AG04450 (cell line): ENCODE measurements at places on chromosomes 7 and 10.

DNA sequence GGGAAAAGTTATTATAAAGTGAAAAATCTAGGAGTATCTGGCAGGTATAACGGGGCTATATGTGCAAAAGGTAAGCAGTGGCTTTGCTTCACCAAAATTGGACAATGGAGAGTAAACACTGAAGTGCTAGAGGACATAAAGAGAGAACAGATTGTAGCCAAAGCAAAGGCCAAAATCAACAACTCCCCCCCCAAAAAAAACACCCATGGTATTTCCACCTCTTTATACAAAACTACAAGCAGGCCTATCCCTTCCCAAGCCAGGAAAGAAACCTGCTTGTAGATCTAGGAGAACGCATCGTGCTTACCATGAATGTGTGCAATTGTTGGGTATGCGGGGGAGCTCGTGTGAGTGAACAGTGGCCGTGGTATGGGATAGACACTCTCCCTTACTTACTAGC, 9.2 kb upstream of the AKR1B1 start:
- DNase-seq, result no peak

DNA sequence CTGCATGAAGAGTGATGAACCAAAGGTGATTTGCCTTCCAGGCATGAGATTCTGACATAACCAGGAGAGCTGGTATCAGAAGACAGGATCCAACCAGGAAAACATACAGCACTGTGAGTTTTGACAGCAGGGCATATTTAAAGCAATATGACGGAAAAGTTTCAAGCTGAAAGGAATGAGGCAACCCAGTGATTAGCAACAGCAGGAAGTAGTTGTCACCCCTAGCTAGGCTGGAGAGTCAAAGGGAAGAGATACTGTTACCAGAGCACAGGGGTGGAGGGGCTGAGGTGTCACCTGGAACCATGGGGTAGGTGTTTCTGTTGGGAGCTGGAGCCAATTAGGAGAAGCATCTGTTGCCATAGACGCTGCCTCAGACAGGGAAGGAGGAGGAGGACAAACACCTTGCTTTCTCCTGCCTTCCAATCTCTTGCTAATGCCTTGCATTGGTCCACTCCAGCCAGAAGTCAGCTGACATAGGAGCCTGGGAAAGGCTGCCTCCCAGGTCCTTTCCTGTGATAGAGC, 125.4 kb upstream of the SORCS3 start:
- DNase-seq, result no peak

DNA sequence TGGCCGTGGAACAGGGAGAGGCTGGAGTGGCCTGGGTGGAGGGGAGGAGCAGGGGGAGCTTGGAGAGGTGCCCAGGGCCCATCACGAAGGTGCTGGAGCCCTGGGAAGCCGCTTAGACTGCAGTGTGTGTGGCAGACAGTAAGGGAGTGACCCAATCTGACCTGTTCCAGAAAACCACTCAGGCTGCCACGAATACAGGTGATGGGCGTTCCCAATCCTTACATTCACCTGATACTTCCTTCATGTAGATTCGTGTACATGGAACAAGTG, 161.7 kb downstream of the SVIL start:
- DNase-seq, result no peak

DNA sequence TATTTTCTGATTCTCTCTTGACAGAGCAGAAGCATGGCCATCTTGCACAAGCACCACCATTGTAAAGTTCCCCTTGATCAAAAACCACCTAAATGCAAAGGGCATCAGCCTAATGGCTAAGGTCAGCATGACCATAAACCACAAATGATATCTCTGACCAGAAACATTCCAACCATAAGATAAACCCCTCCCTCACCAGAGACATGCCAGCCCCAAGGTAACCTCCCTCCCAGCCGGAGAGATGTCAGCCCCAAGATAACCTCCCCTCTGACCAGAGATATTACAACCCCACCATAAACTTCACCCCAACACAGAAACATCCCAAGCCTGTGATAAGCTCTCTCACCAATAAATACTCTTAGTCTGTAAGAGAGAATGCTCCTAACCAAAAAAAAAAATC, 72.1 kb upstream of the CDK1 start:
- DNase-seq, result no peak

- DNase-seq, result no peak
These were observed 14.6 kb downstream of the GBX1 start for GRCh38 chr7:151152643-151153513.

DNA sequence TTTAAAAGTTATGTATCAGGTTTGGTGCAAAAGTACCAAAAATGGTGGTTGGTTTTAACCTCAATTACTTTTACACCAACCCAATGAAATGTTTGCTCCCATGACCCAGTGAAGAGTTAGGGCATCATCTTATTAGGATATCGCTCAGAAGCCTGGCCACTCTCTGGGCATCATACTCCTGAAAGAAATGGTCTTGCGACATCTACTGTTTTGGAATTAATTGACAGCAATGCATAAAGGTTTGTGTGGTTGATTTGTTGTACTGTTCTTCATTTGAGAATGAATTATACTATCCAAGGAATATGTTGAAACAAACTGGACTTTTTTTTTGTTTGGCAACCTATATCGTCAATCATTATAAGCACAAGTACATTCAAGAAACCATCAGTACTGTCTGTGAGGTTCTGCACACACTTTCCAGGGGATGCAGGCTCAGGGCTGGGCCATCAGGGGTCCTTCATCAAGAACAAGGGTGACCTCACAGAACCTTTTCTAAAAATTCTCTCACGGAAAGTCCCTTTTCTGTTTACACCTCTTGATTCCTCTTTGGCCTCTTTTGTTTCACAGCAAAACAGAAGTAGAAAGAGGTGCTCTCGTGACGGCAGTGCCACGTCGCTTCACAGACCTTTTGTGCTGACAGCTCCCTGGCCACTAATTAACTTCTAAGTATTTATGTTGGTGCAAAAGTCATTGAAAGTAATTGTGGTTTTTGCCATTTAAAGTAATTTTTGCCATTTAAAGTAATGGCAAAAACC, 117.2 kb upstream of the KLF6 start:
- DNase-seq, result no peak

GRCh38 chr7:24462117-24462516, 111.1 kb upstream of the PALS2 start:
- no peak for DNase-seq

GRCh38 chr10:66329147-66329546, 596.7 kb upstream of the LRRTM3 start:
- no peak for DNase-seq

DNA sequence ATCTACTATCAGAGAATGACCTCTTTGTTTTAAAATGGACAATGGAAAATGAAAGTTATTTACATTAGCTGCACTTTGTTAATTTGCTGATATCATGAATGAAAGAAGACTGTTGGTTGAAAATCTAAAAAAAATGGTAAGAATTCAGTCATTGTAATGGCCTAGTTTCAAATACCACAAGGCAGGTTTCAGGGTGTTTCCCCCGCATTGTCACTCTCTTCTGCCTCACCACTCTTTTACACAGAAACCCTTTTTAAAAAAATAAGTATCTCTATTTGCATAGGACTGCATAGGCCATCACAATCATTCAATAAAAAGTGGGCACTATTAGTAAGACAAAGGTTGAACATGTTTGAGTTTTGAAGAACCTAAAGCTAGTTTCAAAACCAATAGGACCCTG, 737.1 kb downstream of the INHBA start:
- DNase-seq, result no peak

DNA sequence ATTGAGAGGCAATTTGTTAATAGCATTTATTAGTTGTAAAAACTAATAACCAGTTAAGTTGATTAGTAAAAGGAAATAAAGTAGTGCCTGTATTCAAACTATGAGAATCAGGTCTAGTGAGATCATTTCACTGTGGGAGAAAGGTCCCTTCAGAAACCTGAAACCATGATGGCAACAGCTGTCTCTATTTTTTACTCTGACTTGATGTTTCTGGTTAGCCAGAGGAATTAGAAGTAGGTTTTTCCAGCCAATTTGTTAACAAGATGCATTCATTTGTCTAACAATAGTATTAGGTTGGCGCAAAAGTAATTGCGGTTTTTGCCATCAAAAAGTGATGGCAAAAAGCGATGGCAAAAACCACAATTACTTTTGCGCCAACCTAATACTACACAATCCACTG, 272.2 kb upstream of the YAE1 start:
- DNase-seq, result no peak

- no peak for DNase-seq
These were observed 153.9 kb downstream of the MLLT10 start for GRCh38 chr10:21688009-21688332.

DNA sequence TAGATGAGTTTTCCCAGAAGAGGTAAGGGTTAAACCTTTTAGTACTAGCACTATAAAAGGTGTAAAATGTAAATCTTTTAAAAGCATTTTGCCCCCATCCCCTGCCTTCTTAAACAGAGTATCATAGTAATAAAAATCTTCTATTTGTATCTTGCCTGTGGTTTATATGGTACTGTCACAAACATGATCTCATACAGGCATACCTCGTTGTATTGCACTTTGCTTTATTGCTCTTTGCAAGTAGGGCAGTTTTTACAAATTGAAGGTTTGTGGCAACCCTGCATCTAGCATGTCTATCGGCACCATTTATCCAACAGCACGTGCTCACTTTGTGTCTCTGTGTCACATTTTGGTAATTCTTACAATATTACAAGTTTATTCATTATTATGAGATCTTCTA, 198.8 kb upstream of the YAE1 start:
- DNase-seq, result no peak

DNA sequence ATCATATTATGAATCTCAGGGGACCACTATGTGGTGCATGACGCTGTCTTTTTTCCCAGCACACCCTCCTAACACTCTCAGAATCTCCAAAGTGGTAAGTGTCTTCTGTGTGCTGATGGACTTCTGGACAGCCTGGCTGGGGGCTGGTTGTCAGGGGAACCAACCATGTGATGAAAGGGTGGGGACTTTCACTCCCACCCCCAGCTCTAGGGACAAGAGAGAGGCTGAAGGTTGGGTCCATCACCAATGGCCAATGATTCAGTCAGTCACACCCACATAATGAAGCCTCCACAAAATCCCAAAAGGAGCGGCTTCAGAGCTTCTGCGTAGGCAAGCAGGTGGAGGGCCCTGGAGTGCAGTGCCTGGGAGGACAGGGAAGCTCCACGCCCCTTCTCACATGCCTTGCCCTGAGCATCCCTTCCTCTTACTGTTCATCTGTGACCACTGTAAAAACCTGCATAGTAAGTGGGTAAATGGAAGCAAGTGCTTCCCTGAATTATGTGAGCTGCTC, 44.6 kb downstream of the RASGEF1A start:
- no peak for DNase-seq

GRCh38 chr10:124109261-124109660, 15.9 kb upstream of the CHST15 start:
- DNase-seq, result no peak

- DNase-seq, result peak; percentile 30
These were observed 53.8 kb downstream of the NCAPG2 start for GRCh38 chr7:158650821-158651225.

DNA sequence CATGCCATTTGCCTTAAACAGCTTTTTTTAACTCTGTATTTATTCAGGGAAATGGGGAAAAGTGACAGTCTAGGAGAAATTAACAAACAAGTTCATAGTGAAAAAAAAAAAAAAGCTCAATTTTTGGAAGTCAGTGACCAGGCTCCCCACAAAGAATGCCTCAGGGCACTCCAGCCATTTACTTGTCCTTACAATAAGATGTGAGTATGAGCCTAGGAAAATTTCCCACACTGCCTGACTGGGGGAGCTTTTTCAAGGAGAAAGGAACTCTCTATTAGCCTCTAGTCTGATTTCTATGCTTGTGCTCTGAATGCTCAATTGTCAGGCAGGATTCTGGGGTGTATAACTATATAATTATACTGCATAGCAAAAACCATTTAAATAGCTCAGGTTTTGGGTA, 74.9 kb upstream of the NRBF2 start:
- DNase-seq, result no peak

GRCh38 chr7:5689716-5690115, 91.7 kb downstream of the RNF216 start:
- DNase-seq, result no peak

- DNase-seq, result no peak
These were observed 92.0 kb upstream of the PAX2 start for GRCh38 chr10:100653238-100653956.

- DNase-seq, result peak; percentile 8
These were observed 96.0 kb downstream of the MTERF1 start for GRCh38 chr7:91784469-91784868.
